ENCODE measurements at places on chromosomes 12 and 14. TPM values are rescaled to one million over a fixed set of nuclear protein-coding genes. Genes with fewer than 3 reads are reported as not detected.

Gene ANG
- 19.7 TPM for total RNA-seq

Gene OVCH1
- total RNA-seq: 1.5 TPM

Gene CBLN3
- 4.3 TPM for total RNA-seq

Gene ADAMTS20
- total RNA-seq: not detected

Gene PIWIL1
- total RNA-seq: not detected

Gene ACSM4
- not detected for total RNA-seq

Gene GNB3
- 8.2 TPM for total RNA-seq

Gene CLEC2B
- total RNA-seq: 10.5 TPM

Gene RNU6-8
- total RNA-seq: not detected

Gene ART4
- 5.6 TPM for total RNA-seq

Gene CCDC196
- total RNA-seq: not detected

DNA sequence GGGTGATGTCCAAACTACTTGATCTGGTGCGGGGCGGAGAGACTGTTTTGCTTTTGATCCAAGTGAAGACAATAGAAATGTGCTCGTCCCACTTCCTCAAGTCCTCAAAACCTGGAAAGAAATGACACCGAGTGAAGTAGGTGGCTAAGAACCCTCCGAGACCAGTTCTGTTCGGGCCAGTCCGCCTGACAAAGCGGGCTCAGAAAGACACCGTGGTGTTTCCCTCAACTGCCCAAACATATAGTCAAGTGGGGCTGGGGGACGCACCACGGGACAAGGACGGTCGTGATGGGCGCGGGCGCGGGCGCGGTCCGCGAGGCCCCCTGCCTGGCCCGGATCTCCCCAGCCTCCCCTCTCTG lies 1.6 kb downstream of the PHLDA1 start:
- no peaks in the 10 kb centered on the region for H3K4me1 ChIP-seq
- peak overlapping the region; percentile 55 for H3K27ac ChIP-seq
- H3K4me3 ChIP-seq: peak overlapping the region; percentile 73
- H3K27me3 ChIP-seq: no peaks in the 10 kb centered on the region
- no peaks in the 10 kb centered on the region for H3K36me3 ChIP-seq

DNA sequence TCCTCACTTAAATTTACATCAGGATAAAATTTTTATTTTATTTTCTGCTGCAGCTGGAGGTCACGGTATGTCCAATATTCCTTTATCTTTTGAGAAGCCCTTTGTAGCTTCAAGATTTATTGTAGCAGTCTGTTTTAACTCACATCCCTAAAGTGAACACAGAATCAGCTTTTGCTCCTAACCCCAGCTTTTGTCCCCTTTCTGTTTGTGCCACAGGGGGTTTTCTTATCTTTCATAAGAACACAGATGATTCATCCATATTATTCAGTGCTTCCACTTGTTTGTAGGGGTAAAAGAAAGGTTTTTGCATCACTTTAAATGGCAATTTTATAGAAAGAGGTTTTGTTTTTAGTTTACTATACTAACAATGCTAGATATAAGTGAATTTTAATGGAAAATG lies 21.8 kb upstream of the PIK3C2G start:
- H3K4me3 ChIP-seq: no peak overlapping the region
- no peak overlapping the region for H3K27ac ChIP-seq
- no peaks in the 10 kb centered on the region for H3K27me3 ChIP-seq
- no peaks in the 10 kb centered on the region for H3K36me3 ChIP-seq
- no peak for DNase-seq

- no peaks in the 10 kb centered on the region for H3K36me3 ChIP-seq
- DNase-seq: no peak
- H3K27ac ChIP-seq: no peak overlapping the region
- no peaks in the 10 kb centered on the region for H3K4me1 ChIP-seq
- H3K27me3 ChIP-seq: no peaks in the 10 kb centered on the region
- H3K4me3 ChIP-seq: no peak overlapping the region
Observed at GRCh38 chr12:56234746-56235436, 5.0 kb downstream of the SLC39A5 start.

DNA sequence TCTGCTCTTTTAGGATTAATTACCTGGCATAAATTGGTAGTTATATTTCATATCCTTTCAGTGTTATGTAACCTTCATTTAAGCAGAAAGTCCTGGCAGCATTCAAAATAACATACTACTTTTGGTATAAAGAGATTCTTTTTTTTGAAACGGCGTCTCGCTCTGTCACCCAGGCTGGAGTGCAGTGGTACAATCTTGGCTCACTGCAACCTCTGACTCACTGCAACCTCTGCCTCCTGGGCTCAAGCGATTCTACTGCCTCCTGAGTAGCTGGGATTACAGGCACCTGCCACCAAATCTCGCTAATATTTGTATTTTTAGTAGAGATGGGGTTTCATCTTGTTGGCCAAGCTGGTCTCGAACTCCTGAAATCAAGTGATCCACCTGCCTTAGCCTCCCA lies 9.2 kb downstream of the KTN1 start:
- no peak for DNase-seq
- no peak overlapping the region for H3K27ac ChIP-seq
- H3K27me3 ChIP-seq: no peaks in the 10 kb centered on the region
- H3K36me3 ChIP-seq: no peaks in the 10 kb centered on the region
- H3K4me3 ChIP-seq: no peak overlapping the region

- DNase-seq: no peak
- H3K27me3 ChIP-seq: no peaks in the 10 kb centered on the region
- no peaks in the 10 kb centered on the region for H3K4me1 ChIP-seq
- H3K36me3 ChIP-seq: no peaks in the 10 kb centered on the region
- H3K4me3 ChIP-seq: no peak overlapping the region
Observed at GRCh38 chr12:54684636-54685630, 36.8 kb upstream of the DCD start.

DNA sequence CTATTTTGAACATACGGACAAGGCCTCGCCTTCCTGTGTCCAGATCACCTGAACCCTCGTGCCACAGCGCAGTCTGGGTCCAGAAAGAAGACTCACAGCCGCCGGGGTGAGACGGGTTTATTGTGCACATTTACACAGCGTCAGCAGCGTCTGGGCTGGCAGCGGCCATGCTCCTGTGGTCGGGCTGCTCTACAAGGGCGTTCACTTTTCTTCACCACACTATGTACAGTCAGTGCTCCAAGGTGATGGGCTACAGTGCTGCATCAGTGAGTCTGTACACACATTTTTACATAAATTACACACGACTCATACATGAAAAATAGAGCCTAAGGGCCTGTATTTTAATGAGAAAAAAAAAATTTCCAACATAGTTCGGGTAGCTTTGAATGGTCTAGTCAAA lies 18.0 kb downstream of the ZFYVE21 start:
- DNase-seq: peak; percentile 61
- H3K36me3 ChIP-seq: peaks cover 3% of the 10 kb centered on the region
- no peaks in the 10 kb centered on the region for H3K4me1 ChIP-seq
- no peak overlapping the region for H3K27ac ChIP-seq
- no peak overlapping the region for H3K4me3 ChIP-seq
- no peaks in the 10 kb centered on the region for H3K27me3 ChIP-seq

DNA sequence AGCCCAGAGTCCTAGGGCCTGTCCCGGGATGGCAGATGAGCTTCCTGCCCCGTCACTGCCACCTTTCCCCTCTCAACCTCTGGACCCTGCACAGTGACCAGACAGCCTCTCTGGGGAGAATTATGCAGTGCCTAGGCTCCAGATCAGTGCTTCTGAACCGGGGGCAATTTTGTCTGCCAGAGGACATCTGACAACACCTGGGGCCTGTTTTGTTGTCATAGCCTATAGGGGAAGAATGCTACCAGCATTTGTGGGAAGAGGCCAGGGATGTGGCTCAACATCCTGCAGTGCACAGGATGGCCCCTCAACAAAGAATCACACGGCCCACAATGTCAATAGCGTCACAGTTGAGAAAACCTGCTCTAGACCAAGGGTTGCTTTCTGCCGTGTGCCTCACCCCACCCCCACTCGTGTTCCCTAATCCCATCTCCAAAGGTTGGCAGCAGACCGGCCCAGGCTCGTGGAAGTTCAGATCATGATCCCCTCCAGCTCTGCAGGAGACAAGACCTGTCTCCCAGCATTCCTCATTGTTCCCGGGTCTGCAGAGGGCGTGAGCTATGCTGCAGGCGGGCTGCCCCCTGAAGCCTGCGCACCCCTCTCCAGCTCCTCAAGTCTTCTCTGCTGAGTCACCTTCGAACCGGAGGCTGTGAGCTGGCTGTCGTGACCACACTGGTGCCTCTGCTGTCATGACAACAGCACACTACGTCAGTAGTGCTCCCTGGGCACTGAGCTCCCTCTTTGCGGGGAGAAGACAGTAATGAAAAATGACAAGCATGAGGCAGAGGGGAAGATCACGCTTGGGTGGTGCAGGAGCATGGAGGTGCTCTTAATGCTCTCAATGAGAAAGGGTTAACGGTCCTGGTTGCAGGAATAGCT lies 2.0 kb upstream of the GAPDH start:
- peak; percentile 87 for DNase-seq
- H3K36me3 ChIP-seq: no peaks in the 10 kb centered on the region
- H3K4me3 ChIP-seq: no peak overlapping the region
- no peaks in the 10 kb centered on the region for H3K4me1 ChIP-seq

DNA sequence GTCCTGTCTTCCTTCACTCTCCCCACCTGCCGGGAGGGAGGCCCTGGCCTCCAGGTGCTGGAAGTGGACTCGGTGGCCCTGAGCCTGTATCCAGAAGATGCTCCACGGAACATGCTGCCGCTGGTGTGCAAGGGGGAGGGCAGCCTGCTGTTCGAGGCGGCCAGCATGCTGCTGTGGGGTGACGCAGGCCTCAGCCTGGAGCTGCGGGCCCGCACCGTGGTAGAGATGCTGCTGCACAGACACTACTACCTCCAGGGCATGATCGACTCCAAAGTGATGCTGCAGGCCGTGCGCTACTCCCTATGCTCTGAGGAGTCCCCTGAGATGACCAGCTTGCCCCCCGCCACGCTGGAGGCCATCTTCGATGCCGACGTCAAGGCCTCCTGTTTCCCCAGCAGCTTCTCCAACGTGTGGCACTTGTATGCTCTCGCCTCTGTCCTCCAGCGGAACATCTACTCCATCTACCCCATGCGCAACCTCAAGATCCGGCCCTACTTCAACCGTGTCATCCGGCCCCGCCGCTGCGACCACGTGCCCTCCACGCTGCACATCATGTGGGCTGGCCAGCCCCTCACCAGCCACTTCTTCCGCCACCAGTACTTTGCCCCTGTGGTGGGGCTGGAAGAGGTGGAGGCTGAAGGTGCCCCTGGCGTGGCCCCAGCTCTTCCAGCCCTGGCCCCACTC lies 8.8 kb downstream of the VRTN start:
- DNase-seq: no peak
- no peak overlapping the region for H3K27ac ChIP-seq
- no peaks in the 10 kb centered on the region for H3K27me3 ChIP-seq
- H3K36me3 ChIP-seq: no peaks in the 10 kb centered on the region
- H3K4me1 ChIP-seq: no peaks in the 10 kb centered on the region

DNA sequence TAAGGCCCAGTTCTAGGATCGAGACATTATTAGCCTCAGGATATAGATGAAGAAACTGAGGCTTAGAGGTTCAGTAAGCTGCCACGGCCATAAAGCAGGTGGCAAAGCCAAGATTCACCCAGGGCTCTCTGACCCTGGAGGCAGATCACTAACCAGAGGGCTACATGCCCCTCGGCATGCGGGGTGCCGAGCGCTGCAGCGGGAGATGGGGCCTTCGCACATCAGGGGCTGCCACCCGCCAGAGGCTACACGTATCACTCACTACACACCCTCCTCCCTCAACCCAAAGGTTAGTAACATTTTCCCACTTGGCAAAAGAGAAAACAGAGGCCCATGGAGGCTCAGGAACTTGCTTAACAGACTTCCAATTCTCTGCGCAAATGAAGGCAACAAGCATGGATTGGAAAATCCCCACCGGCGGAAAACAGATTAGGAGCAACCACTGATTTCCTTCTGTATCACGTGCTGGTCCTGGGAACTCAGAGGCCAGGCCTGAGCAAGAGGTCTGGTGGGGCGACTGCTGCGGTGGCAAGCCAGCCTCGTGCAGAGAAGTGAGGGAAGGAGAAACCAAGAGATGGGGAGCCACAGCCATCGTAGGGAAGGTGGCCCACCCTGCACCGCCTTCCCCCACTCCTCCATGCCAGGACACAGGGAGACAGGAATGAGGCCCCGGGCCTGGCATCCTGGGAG lies 6.0 kb downstream of the CCDC85C start:
- no peaks in the 10 kb centered on the region for H3K27me3 ChIP-seq
- no peak for DNase-seq
- H3K27ac ChIP-seq: no peak overlapping the region
- no peaks in the 10 kb centered on the region for H3K4me1 ChIP-seq
- H3K36me3 ChIP-seq: no peaks in the 10 kb centered on the region

GRCh38 chr14:103118018-103118662 lies 5.1 kb upstream of the TNFAIP2 start:
- H3K4me3 ChIP-seq: no peak overlapping the region
- H3K4me1 ChIP-seq: no peaks in the 10 kb centered on the region
- DNase-seq: peak; percentile 92
- no peak overlapping the region for H3K27ac ChIP-seq
- H3K27me3 ChIP-seq: no peaks in the 10 kb centered on the region

- H3K27ac ChIP-seq: no peak overlapping the region
- H3K36me3 ChIP-seq: no peaks in the 10 kb centered on the region
- H3K4me1 ChIP-seq: peaks cover 3% of the 10 kb centered on the region
Observed at GRCh38 chr12:108850854-108851573, 6.4 kb downstream of the SSH1 start.

GRCh38 chr12:2492236-2492635 lies 302.5 kb upstream of the FKBP4 start:
- H3K36me3 ChIP-seq: no peaks in the 10 kb centered on the region
- H3K27me3 ChIP-seq: no peaks in the 10 kb centered on the region
- no peak overlapping the region for H3K4me3 ChIP-seq
- no peak for DNase-seq
- no peak overlapping the region for H3K27ac ChIP-seq

- H3K36me3 ChIP-seq: no peaks in the 10 kb centered on the region
- H3K4me3 ChIP-seq: no peak overlapping the region
- H3K27ac ChIP-seq: no peak overlapping the region
- no peaks in the 10 kb centered on the region for H3K27me3 ChIP-seq
Observed at GRCh38 chr14:55518391-55518790, 61.6 kb upstream of the KTN1 start.

- no peaks in the 10 kb centered on the region for H3K27me3 ChIP-seq
- H3K27ac ChIP-seq: no peak overlapping the region
- H3K4me3 ChIP-seq: no peak overlapping the region
Observed at GRCh38 chr12:48985901-48986300, 7.8 kb downstream of the WNT1 start.

DNA sequence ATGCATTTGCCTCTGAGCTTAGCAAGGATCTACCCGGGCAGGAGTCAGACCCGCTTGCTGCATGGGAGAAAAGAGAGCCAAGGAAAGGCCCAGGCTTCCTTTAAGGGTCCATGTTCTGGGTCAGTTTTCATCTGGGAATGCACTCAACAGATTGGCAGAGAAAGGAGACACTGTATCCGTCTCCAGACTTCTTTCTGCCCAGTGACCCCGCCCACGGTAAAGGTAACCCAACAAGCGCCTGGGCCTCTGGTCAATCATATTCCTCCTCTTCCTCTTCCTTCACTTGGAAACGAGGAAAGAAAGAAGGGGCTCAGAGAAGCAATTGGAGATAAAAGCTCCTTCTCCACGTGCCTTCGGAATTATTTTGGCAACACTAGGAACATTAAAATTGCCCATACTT lies 27.1 kb upstream of the TCP11L2 start:
- DNase-seq: no peak
- no peaks in the 10 kb centered on the region for H3K4me1 ChIP-seq
- no peaks in the 10 kb centered on the region for H3K36me3 ChIP-seq
- H3K27me3 ChIP-seq: no peaks in the 10 kb centered on the region
- H3K4me3 ChIP-seq: no peak overlapping the region

GRCh38 chr14:81402123-81402495 lies 2.0 kb upstream of the STON2 start:
- no peak overlapping the region for H3K27ac ChIP-seq
- DNase-seq: no peak
- no peaks in the 10 kb centered on the region for H3K4me1 ChIP-seq
- H3K36me3 ChIP-seq: no peaks in the 10 kb centered on the region
